GM23248 (cell line): ENCODE measurements at places on chromosomes 4 and X. TPM values are rescaled to one million over a fixed set of nuclear protein-coding genes. Genes with fewer than 3 reads are reported as not detected.

The IQCM gene
- not detected in 2 replicates for polyA plus RNA-seq

The PNCK gene
- polyA plus RNA-seq = not detected in 2 replicates

The ZIC3 gene
- not detected in 2 replicates for polyA plus RNA-seq

The TMPRSS11B gene
- not detected in 2 replicates for polyA plus RNA-seq

The ADAMTS3 gene
- 0.20 and 0.44 TPM in 2 replicates for polyA plus RNA-seq

- DNase-seq = peak; percentile 54
These were observed 232.1 kb downstream of the DCLK2 start for GRCh38 chr4:150310159-150310895.

- DNase-seq = no peak
These were observed 49.5 kb upstream of the STOX2 start for GRCh38 chr4:183855323-183856190.

- peak; percentile 95 for DNase-seq
These were observed 268.6 kb upstream of the SLIT2 start for GRCh38 chr4:19983072-19983471.

DNA sequence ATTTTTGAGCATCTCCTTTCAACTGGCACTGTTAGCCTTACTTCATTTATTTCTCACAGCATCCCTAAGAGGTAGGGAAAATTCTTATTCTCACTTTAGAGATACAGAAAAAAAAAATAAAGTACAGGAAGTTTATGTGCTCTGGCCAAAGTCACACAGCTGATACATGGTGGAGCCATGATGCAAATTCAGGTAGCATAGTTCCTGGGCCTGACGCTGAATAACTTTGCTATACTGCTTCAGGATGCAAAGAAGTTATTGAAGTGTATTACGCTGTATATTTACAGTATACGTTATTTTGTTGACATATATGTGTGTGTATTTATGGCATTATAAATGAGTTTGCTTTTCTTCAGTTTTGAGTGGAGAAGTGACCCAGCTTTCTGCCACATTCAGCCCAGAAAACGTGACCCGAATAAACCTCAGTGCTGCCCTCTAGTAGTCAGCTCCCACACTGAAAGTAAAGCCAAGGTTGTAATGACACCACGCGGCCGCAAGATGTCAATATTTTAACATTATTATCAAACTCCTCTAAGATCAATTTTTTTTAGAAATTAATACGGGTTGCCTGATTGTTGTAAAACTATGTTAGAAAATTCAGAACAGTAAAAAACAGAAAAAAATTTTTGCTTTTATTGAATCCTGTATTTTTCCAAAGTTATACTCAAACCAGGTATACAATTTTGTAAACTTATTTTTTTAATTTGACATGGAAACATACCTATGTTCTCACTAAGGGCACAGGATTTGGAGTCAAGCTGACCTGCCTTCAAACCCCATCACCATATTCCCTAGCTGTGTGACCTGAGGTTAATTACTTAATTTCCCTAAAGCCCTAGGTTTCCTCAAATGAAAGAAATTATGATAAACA, 3.8 kb upstream of the GUCY2F start:
- DNase-seq = peak; percentile 69

- no peak for DNase-seq
These were observed 50.7 kb downstream of the SCD5 start for GRCh38 chr4:82747686-82748575.

DNA sequence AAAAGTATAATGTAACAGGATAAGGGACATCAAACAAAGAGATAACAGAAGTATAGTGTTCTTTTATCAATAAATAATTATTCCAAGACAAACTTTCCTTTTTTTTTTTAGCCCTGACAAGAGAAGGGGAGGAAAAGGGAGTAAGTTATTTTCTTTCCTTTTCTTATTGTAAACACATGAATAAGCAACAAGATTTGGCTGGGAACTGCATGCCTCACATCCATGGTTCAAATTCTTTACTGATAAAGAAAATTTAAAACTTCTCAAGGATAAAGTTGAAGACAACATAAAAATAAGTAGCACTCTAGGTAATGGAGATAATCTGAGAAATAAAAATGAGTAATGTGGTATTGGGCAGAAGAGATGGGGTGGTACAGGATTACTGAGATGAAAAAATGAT, 71.6 kb downstream of the NEK1 start:
- peak; percentile 33 for DNase-seq

DNA sequence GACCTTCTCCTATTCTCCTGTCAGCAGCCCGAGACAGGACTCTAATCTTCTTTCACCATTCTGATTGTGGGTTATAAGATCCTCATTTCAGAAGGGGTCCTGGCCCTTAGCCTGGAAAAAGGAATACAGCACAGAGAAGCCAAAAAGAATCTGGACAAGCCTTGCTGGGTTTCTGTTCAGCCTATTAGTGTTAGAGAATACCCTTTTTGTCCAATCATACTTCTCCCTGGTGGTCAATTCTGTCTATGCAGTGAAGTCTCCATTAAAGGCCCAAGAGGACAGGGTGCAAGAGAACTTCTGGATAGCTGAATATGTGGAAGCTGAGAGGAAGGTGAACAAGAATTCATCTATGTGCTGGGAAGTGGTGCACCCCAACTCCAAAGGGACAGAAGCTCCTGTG, 105.7 kb upstream of the AGA start:
- DNase-seq = no peak

GRCh38 chr4:82388405-82388804, 14.6 kb upstream of the HNRNPD start:
- DNase-seq = no peak

- DNase-seq = no peak
These were observed 18.5 kb upstream of the RBPJ start for GRCh38 chr4:26302031-26302899.

- peak; percentile 63 for DNase-seq
These were observed at the start of gene TCEAL1 for GRCh38 chrX:103628386-103629317. TCEAL1 (plus strand) TSS chrX:103628975; CDS start chrX:103629917, 942 bp downstream.

GRCh38 chr4:16779028-16779675, 119.3 kb downstream of the LDB2 start:
- peak; percentile 60 for DNase-seq

DNA sequence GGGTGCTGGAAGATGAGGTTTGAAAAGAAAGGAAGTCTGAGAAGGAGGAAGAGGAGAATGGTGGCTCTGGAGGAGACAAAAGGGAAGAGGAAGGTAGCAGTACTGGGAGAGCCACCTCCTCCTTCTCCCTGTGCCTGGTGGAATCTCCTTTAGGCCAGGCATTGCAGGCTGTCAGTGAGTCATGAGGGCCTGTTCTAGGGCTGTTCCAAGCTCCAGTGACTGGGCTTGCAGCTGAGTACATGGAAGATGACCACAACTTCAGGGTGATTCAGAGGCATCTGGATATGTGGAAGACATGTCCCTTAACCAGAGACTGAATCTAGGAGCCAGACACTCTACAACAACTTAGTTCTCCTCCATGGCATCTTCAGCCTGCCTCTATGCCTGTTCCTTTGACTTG, 107.8 kb downstream of the EFNB1 start:
- DNase-seq = peak; percentile 92
